ENCODE measurements at places on chromosomes 16 and 17.

GRCh38 chr17:13704333-13704732 lies 102.6 kb upstream of the HS3ST3A1 start:
- no peak for DNase-seq

- DNase-seq: no peak
Observed at GRCh38 chr17:67245694-67246402, 852 bp upstream of the HELZ start.

DNA sequence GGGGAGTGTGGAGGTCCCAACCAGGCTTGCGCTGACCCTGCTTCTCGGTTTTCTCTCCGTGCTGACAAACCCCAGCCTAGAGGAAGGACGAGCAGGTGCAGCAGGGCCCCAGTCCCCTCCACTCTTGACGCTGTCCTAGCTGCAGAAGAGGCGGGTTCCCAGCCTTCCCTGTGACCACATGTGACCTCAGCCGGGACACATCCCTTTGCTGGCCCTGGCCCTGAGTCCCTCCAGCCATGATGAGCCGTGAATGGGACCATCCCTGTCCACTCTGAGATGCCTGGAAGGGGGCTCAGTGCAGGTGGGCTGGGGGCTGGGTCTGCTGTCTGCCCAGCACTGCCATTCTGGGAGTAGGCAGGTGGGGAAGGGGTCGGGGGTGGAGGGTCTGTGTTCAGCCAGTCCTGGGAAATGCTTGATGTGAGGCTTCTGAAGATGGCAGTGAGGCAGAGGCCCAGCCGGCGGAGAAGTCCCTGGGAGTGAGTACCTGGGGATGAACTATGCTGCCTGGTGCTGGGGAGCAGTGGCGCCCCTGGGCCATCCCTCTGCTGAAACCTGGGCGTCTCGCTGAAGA lies 1.9 kb upstream of the TUBB3 start:
- no peak for DNase-seq

- no peak for DNase-seq
Observed at GRCh38 chr17:35011671-35012216, 31.4 kb downstream of the LIG3 start.

GRCh38 chr17:8710813-8711212 lies 33.8 kb downstream of the CCDC42 start:
- DNase-seq: no peak

DNA sequence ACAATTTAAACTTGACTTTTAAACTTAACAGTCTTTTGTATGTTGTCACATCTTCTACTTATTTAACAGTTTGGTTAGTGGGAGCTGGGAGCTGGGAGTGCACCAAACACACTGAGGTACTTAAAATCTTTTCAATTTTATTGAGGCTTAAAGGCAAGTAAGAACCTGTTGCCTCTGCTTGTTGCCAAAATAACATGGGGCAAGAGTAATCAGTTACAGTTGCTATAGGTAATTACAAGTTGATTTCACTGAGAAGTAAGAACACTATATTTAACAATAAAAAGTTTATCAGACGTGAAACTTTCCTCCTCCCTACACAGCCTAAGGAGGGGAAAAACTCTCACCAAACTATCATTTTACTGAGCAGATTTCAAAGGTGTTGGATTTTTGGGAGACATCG lies 135.2 kb downstream of the FTO start:
- DNase-seq: no peak

DNA sequence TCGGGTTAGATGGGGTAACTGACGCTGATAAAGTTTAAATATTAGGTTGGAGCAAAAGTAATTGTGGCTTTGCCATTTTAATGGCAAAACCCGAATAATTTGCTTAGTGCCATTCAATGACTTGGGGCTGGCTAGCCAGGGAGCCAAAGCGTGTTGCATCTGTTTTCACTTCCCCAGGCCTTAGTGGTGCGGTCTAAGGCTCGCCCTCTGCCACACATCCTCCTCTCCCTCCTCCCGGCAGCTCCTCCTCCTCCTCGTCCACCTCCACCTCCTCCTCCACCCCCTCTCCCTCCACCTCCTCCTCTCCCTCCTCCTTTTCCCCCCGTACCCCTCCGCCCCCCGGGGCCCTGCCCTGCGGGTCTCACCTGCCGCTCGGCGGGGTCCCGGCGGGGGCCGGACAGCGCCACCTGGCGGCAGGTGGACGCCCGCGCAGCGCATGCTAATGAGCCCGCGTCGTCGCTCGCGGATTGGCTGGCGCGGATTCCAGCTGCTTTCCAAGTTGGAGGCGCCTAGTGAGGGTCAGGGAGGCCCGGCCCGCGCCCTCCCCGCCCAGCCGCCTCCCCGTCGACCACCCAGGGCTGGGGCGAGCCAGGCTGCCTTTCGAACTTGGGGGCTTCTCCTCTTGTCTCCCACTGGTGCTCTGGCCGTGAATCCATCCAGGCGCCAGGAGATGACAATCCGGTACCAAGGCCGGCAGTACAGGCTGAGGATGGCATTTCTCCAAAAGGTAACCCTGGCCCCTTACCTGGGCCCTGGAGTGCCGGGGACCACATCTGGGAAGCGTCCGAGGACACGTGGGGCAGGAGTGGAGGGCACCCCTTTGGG lies 36.6 kb upstream of the RGS9 start:
- no peak for DNase-seq

DNA sequence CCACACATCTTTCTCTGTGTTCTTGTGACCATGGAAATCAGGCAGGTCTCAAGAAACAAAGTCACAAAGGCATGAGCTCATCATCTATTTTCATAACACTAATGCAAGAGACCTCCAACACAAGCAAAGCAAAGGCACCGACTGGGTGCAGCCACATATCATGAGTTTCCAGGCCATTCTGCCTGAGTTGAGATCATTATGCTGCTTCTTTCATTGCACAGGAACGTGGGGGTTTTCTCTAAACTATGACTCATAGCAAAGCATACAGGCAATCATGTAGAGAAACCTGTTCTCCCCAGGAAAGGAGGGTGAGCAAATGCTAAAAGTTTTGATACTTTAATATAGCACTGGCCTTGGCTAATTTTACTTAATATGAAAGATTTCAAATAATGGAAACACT lies 60.7 kb downstream of the GRIN2A start:
- DNase-seq: no peak

- DNase-seq: no peak
Observed at GRCh38 chr16:71769222-71769621, 39.4 kb downstream of the AP1G1 start.

DNA sequence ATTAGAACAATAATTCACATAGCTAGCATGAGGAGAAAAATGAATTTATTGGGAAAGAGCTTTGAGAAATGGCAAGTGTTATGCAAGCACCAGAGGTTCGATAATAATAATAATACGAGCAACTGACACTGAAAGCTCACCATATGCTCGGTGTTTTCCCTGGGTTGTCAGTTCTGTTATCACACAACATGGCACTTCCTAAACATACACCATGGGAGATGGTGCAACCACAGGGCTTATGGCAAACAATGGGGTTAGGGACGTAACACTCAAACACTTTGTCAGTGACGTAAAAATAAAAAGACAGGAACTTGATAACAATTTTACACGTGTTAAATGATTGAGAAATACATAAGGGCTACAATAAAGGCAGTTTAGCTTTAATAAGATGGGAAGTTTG lies 23.7 kb downstream of the OR1D5 start:
- no peak for DNase-seq

GRCh38 chr16:28091656-28092055 lies 28.1 kb upstream of the GSG1L start:
- no peak for DNase-seq

- no peak for DNase-seq
Observed at GRCh38 chr17:64747938-64748540, 85.9 kb upstream of the SMURF2 start.

DNA sequence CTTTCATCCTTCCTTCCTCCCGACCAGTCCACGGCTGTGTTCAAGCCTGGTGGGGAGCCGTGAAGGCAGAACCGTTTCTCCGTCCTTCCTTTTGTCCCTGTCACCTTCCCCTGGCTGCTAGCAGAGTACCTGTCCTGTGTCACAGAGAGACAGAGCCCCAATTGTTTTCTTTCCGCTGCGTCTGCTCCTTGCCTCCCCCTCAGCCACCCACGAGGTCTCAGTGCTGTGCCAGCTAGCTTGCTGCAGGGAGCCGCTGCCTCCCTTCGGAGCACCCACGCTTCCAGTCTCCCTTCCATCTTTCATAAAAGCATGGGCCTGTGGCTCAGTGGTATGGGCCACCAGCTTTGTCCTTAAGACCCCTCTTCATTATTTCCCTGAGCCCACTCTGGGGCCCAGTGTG lies 62.2 kb downstream of the MPRIP start:
- no peak for DNase-seq

DNA sequence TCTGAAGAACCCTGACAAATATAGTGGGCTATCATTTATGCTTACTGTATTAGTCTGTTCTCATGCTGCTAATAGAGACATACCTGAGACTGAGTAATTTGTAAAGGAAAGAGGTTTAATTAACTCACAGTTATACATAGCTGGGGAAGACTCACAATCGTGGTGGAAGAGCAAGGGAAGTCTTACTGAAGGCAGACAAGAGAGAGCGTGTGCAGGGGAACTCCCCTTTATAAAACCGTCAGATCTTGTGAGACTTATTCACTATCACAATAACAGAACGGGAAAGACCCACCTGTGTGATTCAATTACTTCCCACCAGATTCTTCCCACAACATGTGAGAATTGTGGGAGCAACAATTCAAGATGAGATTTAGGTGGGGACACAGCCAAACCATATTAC lies 526.8 kb upstream of the GOT2 start:
- DNase-seq: no peak

GRCh38 chr16:5001986-5002385 lies 31.7 kb downstream of the NAGPA start:
- DNase-seq: no peak

- no peak for DNase-seq
Observed at GRCh38 chr17:7440834-7441195, 1.5 kb downstream of the FGF11 start.

DNA sequence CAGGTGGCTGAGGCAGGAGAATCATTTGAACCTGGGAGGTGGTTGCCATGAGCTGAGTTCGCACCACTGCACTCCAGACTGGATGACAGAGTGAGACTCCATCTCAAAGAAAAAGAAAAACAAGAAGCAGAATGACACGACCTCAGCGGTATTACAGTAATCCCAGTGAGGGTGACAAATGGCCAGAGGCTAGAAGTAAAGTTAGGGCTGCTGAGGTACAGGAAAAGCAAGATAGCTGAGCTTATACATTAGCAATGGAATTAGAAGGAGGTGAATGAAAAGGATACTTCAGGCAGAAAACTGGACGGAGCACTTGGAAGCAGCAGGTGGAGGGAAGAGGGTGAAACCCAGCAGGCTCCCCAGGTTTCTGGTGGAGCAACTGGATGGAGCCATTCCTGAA lies 26.1 kb upstream of the AMZ2 start:
- DNase-seq: no peak

DNA sequence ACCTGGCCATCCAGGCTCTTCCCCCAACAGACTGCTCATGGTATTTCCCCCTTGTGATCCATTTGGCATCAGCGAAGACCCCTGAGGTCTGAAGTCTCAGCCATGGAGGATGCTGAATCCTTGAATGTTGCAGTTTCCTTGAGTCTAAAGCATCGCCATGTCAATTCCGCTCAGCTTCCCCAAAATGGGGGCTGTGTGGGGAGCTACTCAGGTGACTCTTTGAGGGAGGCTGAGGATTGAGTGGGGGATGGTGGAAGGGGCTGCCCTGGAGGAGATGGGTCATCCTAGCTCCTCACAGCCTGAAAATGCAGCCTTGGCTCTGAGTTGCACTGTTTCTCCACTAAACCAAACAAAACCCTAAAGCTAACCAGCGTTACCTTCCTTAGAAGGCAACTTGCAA lies 2.6 kb downstream of the C16orf78 start:
- DNase-seq: no peak

DNA sequence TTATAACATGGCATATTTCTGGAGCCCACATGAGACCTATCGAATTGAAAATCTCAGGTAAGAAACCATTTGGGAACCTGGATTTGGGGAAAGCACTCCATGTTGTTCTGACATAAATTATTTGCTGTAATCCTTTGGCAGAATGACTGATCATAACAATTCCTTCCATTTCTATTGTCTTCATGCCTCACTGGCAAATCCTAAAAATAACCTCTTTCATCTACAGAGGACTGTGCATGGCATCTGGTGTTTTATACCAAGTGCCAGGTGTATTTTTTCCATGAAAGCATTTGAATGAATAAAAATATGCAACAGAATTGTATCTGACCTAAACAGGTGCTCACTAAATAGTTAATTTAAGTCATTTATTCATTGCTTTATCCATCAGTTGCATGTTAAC lies 33.7 kb upstream of the COQ7 start:
- DNase-seq: no peak

GRCh38 chr17:8658810-8659209 lies 28.3 kb upstream of the MYH10 start:
- no peak for DNase-seq

GRCh38 chr17:41284043-41284442 lies 8.5 kb downstream of the KRTAP9-7 start:
- DNase-seq: no peak

DNA sequence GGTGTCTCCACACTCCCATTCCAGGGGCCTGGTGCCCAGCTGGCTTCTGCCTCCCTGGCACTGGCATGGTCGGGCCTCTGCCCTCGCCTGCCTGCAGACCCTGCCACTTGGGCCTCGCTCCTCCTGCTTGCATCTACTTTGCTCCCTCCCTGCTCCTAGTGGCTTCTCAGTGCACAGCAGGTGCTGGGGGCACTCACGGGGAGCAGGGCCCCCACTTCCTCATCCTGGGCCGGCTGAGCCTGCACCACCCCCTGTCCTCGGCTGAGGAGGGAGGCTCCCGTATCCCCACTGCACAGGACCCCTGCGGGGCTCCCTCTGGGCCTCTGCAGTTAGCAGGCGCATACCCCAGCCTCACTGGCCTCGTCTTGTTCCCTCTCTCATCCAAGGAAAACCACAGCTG lies 35.2 kb downstream of the CIBAR2 start:
- no peak for DNase-seq

GRCh38 chr17:70810609-70811008 lies 641.3 kb downstream of the KCNJ2 start:
- no peak for DNase-seq
